ENCODE measurements at places on chromosomes 6 and 20.

GRCh38 chr20:3787324-3788014 is 929 bp upstream of the CENPB start:
- DNase-seq: no peak

DNA sequence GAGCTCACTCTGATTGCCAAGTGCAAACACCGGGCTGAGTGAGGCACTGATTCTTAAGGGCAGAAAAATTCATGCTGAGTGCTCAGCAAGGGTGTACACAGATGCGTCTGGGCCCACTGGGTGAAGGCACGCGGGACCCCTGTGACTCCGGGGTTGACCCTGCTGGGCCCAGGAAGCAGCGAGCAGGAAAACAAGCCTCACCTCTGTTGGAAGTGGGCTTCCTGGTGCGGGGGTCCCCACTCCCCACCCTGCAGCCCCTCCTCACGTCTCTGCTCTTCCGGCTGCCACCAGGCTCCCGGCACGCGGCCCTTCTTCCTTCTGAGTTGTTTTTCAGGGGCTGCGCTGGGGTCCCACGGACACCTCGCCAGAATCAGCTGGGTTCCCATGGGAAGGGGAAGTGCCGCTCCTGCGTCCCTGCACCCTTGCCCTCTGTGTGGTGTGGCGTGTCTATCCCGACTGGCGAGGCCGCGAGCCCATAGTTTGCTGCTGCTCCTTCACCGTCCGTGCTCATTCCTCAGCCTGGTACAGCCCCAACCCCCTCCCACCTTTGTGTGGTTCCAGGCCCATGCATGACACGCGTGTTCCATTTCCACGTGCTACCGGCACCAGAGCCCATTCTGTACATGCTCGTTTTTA is 80.6 kb upstream of the BHLHE23 start:
- no peak for DNase-seq

DNA sequence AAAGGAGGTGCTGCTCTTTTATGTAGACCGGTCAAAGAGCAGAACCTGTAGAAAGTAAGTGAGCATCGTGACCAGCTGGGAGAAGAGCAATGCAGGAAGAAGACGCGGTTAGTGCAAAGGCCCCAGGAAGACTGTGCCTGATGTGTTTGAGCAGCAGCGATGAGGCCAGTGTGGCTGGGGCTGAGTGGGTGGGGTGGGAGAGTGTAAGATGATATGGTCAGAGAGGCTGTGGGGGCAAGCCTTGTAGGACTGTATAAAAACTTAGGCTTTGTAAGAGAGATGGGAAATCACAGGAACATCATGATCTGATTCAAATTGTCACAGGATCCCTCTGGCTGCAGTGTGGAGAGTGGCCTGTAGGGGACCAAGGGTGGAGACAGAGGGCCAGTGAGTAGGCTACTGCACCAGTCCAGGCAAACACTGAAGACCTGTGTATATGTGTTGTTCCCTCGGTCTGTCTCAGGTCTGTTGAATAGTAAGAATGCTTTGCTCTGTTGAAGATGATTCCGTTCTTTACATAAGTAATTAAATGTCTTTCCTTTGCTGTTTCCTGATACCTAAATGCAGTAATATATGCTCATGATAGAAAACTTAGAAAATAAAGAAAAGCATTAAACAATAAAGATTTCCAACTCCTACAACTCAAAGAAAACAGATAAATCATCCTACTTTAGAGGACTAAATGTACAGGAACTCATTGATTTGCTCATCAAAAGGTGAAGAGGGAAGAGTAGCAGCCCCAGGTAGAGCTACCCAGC is 23.6 kb upstream of the WFDC2 start:
- no peak for DNase-seq

GRCh38 chr6:6878887-6879585 is 228.7 kb upstream of the RREB1 start:
- no peak for DNase-seq

DNA sequence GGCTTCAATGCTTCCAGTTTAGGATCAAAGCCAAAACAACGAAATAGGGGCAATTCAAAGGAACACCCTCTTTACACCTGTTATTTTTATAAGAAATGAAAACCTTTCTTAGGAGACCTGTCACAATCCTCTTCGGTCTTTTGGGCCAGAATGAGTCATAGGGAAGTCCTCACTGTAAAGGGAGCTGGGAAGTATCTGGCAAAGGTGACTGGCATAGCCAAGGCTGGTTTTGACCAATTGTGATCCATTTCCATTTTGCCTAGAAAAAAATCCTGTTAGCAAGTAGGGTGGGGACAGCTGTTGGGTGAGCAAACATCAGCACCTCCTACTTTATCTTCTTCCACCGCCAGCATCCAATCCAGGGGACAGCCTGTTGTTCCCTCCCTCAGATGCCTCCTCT is 343.2 kb upstream of the SULF2 start:
- DNase-seq: no peak

GRCh38 chr6:43858161-43859153 is 88.4 kb downstream of the VEGFA start:
- DNase-seq: no peak

DNA sequence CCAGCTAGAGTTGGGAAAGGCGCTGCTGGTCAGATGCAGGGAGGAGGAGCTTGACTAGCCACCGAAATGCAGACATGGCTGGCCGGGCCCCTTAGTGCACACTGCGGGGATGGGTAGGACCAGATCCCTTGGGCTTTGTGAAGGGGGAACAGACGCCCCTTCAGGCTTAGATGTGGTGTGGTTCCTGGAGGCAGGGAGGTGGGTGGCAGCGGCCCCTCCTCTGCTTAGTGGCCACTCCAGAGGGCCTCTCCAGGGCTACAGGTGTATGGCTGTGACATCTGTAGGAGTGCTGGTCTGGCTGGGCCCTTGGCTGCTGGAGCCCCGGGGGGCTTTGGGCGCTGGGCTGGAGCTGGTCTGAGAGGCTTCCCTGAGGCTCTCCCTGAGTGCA is 5.9 kb downstream of the CCND3 start:
- DNase-seq: no peak

DNA sequence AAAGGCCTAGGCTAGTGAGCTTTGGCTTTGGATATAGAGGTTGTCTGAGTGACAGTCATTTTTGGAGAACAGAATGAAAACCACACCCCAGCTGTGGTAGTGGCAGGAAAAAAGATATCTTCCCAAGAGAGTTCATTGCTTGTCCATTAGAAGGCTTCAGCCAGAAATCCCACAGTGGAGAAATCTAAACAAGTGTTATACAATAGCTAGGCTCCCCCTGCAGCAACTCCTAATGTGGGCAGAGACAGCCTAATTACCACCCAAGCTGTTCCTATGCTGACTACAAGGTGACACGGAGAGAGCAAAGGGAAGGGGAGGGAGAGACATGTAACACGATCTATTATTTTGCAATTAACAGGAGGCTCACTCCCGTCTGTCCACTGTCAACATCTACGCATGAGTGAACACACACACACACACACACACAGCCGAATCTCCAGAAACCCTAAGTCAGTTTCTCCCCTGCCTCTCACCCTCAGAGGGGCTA is 147.5 kb upstream of the TCF21 start:
- no peak for DNase-seq

- DNase-seq: no peak
Observed at GRCh38 chr6:124573953-124574352, 388.3 kb upstream of the RNF217 start.

- no peak for DNase-seq
Observed at GRCh38 chr20:40390654-40391053, 298.4 kb downstream of the MAFB start.

DNA sequence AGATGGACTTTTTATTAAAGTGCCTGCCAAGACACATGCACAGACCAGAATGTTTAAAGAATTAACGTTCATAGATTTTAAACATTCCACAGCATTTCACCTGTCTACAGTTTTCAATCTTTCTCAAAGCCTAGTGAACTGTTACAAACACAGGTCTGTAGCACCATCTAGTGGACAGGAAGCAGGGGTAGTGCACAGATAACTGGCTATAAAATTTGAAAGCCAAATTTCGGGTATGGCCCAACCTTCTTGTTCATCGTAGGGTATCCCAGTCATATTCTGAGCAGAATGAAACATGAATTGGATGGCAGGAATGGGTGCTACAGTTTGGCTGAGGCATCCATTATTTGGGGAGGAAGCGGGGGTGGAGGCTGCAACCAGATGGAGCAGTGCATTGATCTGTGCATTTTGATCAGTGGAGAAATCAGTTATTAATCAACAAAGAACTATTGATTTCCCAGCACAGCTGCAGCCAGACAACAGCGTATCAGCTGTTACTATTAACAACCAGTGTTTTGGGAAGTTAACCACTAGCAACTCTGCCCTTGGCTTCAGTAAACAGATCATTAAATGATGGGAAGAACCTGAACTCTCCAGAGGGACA is 56.1 kb upstream of the B3GAT2 start:
- no peak for DNase-seq

DNA sequence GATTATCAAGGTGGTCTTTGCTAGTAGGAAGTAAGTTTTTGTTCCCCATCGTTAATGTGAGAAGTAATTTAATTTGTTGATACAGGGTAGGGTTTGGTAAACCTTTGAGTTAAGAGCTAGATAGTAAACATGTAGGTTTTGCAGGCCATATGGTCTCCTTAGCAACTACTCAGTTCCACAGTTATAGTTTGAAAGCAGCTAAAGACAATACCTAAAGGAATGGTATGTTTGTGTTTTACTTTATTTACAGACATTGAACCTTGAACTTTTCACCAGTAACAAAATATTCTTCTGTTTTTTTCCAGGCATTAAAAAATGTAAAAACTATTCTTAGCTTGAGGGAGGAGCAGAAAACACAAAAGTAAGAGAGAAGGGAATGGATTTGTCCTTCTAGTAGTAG is 1.7 kb downstream of the CAP2 start:
- no peak for DNase-seq

- no peak for DNase-seq
Observed at GRCh38 chr20:46914789-46915379, 20.2 kb downstream of the EYA2 start.

DNA sequence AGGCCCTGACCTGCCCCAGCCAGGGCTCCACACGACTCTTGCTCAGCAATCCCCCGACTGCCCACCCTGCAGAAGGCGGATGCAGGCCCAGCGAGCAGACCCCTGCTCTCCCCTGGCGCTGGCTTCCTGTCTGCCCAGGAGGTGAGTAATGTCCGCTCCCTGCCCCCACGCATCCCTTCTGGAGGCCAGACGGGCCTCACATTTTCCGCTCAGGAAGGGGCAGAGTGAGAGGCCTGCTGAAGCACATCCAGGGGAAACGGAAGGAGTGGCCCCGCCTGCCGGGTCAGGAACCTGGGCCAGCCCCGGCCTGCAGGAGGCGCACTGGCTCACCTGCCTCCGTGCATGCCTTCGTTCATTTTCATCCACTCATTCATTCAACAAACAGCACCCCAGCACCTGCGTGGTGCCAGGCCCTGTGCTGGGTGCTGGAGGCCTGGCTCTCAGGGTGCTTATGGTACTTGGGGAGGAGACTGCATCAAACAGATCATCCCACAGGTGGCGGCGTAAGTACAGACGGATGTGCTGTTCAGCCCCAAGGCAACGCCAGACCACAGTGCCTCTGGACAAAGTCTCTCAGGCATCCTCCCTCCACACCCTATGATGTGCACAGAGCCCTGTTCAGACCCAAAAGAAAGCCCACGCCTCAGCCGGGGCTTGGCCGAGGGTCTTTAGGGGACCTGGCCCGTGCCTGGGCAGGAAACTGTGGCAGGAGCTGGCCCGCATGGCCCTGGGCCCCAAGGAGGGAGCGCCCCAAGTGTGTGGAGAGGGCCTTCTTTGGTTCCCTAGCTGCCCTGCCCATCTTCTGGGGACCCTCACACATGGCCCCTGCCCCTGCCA is 112.1 kb downstream of the ASXL1 start:
- no peak for DNase-seq

DNA sequence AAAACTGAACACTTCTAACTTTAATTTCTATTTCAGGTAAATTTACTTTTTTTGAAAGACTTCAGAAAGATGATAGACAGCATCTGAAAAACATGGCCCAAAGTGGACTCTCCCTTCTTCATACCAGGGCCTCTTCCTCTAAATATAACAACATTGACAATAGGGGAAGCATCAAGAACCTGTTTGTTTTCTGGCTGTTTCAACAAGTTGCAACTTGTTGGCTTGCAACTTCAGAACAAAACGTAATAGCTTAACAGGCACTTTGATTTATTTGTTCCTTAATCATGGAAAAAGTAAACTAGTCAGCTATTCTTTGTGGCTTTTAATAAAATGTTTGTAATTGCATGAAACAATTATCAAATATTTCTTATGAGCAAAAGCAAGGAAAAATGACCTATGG is 34.3 kb downstream of the RGS17 start:
- DNase-seq: no peak

GRCh38 chr6:149055195-149055899 is 262.2 kb upstream of the TAB2 start:
- DNase-seq: no peak

DNA sequence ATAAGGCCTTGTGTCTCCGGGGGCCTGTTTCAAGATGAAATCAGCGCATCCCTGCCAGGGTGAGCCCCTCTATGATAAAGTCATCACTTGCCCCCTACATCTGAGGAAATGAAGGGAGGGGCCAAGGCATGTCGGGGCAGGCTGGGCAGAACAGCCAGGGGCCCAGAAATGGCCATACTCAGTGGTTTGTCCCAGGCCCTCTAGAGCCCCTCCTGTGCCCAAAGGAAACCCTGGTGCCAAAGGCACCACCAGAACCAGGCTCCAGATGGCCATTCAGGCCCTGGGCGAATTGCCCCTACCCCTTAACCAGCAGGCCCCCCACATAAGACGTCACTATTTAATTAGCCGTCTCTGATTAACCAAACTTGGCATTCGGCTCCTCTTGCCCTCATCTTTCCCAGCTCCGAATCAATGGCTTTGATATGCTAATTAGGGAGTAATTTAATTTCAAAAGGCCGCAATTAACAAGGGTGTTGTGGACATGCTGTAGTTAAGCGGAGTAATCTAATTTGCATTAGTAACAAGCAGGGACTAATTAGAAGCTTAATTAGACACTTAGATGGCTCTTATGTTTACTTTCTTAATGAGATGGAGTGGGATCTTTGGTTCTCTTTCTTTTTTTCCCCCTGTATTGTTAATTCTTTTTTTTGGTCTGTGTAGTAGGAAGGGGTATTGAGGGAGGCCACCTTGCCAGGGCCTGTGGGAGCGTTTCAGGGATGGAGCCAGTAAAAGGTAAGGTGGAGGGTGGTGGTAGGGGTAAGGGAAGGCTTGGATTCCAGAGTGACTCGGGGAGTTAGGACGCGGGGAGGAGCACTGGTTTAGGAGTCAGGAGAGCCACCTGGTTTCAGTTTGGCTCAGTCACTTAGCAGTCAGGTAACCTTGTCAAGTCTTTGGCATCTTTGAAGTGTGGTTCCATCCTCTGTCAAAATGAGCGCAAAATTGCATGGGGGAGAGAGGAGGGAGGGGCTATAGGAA is 9.4 kb downstream of the FOXP4 start:
- no peak for DNase-seq

All from nucleus accumbens (tissue), 56 donors.